ENCODE measurements at places on chromosomes 5 and 9.

DNA sequence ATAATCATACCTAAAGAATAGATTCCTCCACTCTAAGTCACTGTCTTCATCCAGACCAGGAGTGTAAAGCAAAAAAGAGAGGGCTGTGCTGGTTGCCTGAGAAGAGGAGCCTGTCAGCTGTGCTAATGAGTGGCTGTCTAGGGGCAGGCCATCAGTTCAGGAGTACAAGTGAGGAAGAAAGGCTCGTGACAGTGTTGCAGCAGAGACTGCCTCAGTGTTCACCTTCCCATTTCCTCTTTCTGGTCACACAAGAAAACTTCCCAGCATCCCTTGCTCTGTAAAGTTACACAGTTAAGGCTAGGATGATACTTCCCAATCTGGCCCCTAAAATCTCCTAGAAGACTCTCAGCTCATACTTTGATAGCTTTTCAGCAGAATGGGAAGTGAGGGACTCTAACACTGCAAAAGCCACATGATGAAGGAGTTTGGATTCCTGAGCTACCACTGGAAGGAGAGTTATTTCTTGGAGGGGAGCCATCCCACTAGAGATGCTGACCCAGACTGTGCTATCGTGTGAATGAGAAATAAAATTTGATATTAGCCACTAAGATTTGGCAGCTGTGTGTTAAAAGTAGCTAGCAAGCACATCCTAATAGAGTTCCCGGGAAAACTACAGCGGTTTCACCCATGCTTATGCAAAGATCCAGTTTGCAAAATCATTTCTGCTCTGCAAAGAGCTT, 67.1 kb downstream of the ADAMTS12 start:
- peak; percentile 86 for DNase-seq

GRCh38 chr5:95701074-95701473, 18.3 kb upstream of the SPATA9 start:
- no peak for DNase-seq

DNA sequence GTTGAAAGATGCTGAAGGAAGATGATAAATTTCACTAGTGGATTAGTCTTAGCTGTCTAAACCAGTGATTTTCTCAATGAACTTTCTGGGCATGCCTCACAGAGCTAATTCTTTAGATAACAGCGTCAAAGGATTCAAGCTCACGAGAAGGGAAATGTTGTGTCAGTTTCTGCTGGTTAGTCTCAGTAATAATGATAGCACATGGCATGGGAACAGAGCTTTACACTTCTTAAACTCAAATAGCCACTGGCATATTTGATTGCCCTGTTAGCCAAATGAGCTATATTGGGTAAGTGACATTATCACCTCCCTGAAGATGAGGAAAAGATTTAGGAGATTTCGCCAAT, 139.3 kb upstream of the NR3C1 start:
- no peak for DNase-seq

DNA sequence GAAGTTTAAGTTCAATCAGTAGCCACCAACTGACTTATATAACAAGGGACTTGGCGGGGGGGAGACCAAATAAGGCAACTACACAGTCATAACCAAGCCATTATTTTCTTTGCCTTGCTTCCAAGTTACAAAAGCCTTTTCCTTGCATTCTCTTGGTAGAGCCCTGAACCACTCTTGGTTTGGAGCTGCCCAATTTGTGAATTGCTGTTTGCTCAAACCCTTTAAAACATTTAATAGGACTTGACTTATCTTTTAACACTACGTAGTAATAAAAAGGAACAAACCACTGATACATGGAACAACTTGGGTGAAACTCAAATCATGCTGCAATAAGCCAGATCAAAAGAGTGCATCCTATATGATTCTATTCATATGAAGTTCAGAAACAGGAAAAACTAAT, 31.7 kb upstream of the MSH3 start:
- DNase-seq: no peak

- no peak for DNase-seq
Measured at GRCh38 chr5:172872997-172873491, 39.0 kb downstream of the ERGIC1 start.

DNA sequence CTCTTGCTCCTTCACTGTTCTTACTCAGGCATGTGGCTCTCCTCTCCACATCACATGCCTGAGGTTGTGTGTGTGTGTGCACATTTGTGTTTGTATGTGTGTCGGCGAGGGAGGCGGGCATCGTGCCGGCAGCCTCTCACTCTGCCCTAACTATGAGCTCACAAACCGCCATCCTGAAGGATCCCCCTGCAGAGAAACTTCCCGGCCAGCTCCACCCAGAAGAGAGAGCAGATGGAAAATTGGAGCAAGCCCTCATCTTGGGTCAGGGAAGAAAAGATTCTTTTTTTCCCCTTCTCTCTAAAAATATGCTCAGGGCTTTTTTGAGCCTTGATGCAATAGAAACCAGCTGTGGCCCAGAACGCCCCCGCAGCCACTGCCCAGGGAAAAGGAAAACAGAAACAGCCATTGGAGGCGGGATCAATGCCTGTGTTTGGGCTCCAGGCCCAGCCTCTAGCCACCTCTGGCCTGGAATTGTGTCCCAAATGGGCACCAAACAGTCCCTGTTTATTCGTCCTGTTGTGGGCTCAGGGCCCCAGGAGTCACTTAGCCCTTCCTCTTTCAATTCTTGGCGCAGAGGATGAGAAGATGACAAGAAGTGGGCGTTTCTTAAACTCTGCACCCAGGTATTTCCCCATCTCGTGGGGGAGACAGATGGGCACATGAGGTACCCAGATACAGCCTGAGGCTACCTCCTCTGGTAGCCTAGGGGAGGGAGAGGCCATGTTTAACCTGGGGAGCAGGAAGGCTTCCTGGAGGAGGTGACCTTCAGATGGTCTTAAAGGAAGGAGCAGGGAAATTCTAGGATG, 151.5 kb downstream of the RGS3 start:
- no peak for DNase-seq

DNA sequence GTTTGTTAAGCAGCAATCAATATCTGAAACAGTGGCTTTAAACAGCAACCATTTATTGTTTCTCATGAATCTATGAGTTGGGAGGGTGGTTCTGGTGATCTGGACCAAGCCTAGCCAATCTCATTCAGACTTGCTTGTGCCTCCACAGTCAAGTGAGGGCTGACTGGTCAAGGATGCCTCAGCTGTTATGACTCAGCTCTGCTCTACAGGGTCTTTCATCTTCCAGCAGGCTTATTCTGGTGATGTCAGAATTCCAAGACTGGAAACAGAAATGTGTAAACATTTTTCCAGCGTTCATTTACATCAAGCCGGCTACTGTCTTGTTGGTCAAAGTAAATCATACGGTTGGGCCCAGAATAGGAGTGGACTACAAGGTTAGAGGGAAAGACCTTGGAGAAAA, 2.5 kb upstream of the PIP5K1B start:
- no peak for DNase-seq

- peak; percentile 15 for DNase-seq
Measured at GRCh38 chr5:147576646-147577535, 67.0 kb upstream of the DPYSL3 start.

- DNase-seq: no peak
Measured at GRCh38 chr5:95027151-95027721, 257.7 kb downstream of the MCTP1 start.

DNA sequence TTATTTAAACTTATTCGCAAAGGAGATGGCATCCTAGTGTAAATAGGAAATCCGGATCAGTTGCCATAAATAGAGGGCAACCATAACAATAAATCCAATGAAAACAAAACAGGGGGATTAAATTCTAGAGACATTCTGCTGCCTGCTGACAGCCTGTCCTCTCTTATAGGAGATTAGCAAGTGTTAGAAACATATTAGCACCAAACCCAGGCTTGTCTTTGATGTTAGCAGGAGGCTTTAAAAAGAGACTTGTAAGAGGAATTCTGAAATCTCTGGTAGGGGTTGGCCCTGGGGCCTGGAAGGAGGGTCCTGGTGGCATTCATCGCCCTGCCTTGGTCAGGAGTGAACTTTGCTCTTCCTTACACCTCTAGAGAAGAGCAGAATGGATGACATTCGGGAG, 21.6 kb downstream of the NDST1 start:
- DNase-seq: no peak

DNA sequence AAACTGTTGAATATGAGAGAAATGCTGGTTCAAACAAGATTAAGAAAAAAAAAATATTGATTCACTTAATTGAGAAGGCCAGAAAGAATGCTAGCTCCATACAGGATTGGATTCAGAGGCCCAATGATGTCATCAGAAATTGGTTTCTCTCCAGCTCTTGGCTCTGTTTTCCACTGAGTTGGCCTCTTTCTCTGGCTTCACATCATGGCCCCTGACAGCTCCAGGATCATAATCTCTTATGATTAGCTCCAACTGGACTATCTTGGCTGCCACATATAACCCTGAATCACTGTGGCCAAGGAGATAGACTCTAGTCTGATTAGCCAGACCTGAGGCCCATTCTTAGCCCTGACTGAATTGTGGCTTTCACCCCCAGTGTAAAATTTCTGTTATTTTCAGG, 244.7 kb upstream of the GRAMD2B start:
- peak; percentile 18 for DNase-seq

DNA sequence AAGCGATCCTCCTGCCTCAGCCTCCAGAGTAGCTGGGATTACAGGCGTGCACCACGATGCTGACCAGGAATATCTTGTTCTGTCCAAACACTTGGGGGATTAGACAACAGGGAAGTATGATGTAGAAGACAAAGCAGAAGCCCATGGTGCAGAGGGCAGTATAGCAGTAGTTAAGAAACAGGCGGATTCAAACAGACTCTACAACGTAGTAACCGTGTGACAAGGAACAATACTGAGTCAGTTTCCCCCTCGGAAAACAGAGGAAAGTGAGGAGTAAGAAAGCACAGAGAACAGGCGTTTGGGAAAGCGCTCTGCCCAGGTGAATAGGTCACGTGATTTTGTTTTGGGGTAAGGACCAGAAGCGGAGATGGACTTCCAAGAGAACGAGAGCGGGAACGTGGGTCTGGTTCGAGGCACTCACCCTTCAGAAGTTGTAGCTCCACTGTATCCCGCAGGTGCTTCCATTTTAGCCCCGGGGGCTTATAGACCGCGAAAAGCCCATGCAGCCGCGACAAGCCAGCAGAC, 306 bp downstream of the TRUB2 start:
- DNase-seq: no peak

GRCh38 chr5:111746791-111747190, 10.2 kb downstream of the NREP start:
- no peak for DNase-seq

- no peak for DNase-seq
Measured at GRCh38 chr9:110317911-110318310, 19.8 kb downstream of the TXNDC8 start.

DNA sequence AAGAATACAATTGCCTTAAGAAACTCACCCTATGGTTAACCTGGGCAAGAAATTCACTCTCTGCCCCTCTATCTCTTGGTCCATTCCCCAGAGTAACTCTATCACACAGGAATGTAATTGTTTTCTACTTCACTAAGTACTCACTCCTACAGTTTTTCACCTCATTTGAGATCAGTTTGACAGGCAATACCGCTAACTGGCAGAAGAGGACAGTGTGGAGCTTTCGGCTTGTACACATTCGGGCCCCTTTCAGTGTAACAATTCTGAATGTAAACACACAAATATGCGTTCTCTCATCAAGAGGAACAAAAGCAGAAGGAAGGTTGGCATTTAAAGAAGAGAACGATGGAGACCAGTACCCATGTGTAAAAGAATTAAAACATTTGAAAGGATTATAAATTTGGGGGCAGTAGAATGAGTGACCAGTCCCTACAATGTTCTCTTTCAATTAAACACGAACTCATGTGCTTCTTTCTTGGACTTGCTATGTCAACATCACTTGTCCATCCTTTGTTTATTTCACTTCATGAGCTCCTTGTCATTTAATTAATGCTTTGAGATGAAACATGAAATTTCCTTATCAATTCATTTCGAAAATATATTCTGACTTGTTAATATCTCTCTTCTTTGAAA, 188.5 kb upstream of the GRAMD2B start:
- DNase-seq: no peak

DNA sequence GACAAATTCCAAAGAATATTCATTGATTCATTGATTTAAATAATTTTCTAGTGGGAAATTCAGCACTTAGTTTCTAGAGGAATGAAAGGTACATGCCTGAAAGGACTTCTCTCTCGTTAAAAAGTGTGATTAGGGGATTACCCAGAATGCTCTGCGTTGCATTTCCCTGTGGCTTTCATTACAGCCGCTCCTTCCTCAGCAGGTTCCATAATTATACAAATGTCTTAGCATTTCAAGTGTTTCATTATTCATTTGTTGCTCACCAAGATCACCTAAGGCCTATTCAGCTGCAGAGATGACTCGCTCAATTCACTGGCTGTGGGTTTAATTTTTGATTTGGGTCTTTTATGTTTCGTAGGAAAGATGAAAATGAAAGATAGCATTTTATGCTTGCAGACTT, 52.8 kb downstream of the SPATA31C2 start:
- no peak for DNase-seq

DNA sequence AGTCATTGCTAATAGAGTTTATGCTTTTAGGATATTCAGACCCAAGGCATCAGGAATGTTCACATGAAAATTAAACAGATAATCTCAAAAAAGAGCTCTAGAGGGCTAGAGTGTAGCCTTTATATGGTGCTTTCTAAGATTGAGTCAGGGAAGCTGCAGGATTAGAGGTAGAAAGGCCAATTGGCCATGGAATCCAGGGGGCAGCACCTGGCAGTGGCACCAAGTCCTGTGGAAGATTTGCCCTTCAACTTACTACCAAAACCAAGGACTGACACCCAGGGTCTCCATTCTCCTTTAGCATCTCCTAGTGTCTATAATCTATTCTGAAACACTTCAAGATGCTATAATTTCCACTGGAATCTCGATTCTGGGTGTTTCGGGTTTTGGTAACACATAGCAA, 112.4 kb downstream of the ACER2 start:
- DNase-seq: no peak
